ENCODE measurements at places on chromosomes 12 and 14.

DNA sequence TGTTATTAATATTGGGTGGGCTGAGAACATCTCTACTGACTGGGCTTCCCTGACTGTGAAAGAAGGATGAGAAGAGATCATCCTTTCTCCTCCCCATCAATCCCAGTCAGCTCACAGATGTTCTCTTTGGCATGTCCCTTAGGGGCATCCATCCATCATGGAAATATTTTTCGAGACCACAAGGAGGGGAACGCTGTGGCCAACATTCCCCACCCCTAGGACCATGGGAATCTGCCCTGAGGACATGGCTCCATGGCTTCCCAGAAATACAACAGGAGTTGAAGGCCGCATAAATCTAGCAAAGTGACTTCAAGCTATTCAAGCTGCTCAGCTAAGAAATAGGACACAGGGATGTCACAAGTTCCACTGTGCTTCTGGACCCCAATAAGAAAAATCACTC, 456.8 kb downstream of the MED13L start:
- DNase-seq = no peak

GRCh38 chr14:64915797-64916196, 1.5 kb downstream of the CHURC1 start:
- DNase-seq = no peak

DNA sequence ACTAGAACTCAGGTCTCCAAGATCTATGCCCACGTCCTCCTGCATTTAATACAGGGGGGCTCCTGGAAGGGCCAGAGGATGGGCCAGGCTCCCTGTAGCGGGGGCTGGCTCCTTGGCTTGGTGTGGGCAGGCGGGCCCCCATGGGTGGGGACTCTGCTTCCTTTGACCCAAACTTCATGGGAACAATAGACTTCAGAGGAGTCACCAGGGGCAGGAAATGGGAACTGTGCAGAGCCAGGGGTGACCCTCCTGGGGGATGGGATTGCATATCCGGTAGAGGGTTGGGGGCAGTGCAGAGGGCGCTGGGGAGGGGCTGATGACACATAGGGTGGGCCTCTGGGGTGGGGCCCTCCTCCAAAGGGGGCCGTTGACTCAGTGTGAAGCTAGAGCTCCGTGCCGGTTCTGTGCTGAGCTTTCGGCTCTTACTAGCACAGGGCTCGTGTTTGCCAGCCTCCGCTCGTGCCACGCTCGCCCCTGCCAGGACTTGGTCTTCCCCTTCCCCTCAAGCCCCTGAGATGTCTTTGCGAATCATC, 4.6 kb downstream of the TEAD4 start:
- DNase-seq = no peak

DNA sequence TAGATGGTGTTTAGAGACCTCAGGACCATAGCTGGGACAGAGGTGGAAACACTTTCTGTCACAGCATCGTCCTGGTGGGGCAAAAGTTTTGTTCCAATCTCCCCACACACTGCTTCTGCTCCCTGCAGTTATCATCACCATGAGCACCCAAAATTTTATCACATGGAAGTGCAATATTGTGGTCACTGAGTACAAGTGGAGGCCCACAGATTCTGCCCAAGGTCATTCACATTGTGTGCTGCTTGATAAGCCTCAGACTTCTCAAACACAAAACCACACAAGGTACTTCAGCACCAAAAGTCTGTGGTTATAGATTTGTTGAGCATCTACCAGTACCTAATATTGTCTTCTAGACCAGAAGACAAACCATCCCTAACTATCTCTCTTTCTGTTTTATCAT, 554 bp upstream of the KRT77 start:
- no peak for DNase-seq

- DNase-seq = no peak
Measured at GRCh38 chr12:99567072-99567471, 80.5 kb upstream of the GARIN6 start.

- no peak for DNase-seq
Measured at GRCh38 chr12:131863711-131864396, 30.6 kb upstream of the ULK1 start.

DNA sequence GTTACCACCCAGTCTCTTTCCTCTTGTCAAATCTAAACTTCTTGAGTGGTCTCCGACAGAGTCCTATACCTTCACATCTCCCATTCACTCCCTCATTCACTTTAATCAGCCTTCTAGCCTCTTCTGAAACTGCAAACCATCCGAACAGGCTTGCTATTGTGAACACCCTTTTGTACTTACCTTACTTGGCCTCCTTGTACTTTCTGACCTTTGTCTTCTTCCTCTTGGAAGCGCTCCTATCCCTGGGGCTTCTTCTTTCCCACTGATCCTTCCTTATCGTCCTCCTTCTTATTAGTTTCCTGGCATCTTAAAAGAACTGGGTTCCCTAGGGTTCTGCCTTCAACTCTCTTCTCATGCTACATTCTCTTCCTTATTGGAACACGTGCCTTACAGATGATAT, 76.9 kb upstream of the HIF1A start:
- DNase-seq = no peak

DNA sequence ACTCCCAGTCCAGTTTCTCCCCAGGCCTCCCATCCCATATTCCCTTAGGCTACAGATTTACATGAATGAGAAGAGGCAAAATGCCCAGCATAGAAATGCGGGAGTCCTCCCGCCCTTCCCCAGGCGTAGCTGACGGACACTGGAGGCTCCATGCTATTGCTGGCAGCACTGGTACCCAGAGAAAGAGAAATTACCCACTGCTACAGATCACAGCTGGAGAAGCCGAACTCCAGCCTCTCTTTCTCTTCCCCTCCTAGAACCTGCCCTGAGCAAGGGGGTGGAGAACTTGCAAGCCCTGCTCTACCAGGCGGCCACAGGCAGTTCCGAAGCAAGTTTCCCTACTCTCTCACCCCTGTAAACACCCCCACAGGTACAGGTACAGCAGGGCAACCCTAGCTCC, 3.6 kb downstream of the LTBR start:
- no peak for DNase-seq

- DNase-seq = no peak
Measured at GRCh38 chr14:74981462-74981782, 21.3 kb upstream of the EIF2B2 start.

GRCh38 chr14:91125271-91125660, 11.4 kb downstream of the DGLUCY start:
- DNase-seq = no peak

- no peak for DNase-seq
Measured at GRCh38 chr14:105168093-105168420, 519 bp downstream of the JAG2 start.

GRCh38 chr14:95486875-95487668, 29.4 kb downstream of the SYNE3 start:
- DNase-seq = no peak

GRCh38 chr12:915090-915489, 34.4 kb downstream of the RAD52 start:
- no peak for DNase-seq

GRCh38 chr12:40153432-40153831, 47.6 kb upstream of the SLC2A13 start:
- no peak for DNase-seq

DNA sequence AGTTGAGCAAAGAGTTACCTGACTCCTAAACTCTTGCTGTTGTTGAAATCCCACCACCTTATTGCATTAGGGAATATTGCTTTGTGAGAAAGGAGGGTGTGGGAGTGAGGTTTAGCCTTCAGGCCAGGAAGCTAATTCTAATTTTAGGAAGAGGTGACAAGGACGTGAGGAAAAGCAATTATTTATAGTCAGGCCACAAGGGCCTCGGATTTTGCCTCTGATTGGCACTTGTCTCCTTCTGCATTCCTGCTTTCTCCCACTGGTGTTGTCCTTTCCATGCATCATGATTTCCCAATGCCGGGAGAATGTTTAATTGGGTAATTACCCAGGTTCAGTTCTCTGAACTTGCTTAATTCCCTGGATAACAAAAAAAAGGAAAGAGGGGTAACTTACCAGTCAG, 37.9 kb upstream of the SLC38A2 start:
- no peak for DNase-seq
